Activated T-cell treated with anti-CD3 and anti-CD28 coated beads for 24 hours (primary cell): ENCODE measurements at places on chromosomes 2 and 18.

GRCh38 chr2:152354909-152355308 lies 19.9 kb downstream of the FMNL2 start:
- DNase-seq, result no peak

- DNase-seq, result no peak
Observed at GRCh38 chr2:8219631-8220355, 462.1 kb upstream of the ID2 start.

GRCh38 chr2:132941296-132942020 lies 271.5 kb upstream of the LYPD1 start:
- no peak for DNase-seq

DNA sequence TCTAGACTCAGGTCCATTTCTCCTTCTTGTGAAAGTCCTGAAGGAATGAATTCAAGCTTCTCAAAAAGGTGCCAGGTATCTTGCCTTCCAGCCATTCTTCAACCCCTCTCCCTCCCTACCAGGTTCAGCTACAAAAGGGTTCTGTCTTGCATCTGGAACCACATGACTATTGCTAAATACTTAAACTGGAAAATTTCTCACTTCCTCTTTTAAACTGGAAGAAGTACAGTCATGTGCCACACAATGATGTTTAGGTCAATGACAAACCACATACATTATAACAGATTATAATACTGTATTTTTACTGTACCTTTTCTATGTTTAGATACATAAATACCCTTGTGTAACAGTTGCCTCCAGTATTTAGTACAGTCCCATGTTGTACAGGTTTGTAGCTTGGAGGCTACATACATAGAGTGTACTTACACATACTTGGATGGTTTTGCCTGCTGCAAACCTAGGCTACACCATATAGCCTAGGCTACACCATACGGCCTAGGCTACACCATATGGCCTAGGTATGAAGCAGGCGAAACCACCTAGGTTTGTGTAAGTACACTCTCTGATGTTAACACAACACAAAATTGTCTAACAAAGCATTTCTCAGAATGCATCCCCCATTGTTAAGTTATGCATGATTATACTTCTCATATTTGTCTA lies 142.0 kb upstream of the DNMT3A start:
- no peak for DNase-seq

DNA sequence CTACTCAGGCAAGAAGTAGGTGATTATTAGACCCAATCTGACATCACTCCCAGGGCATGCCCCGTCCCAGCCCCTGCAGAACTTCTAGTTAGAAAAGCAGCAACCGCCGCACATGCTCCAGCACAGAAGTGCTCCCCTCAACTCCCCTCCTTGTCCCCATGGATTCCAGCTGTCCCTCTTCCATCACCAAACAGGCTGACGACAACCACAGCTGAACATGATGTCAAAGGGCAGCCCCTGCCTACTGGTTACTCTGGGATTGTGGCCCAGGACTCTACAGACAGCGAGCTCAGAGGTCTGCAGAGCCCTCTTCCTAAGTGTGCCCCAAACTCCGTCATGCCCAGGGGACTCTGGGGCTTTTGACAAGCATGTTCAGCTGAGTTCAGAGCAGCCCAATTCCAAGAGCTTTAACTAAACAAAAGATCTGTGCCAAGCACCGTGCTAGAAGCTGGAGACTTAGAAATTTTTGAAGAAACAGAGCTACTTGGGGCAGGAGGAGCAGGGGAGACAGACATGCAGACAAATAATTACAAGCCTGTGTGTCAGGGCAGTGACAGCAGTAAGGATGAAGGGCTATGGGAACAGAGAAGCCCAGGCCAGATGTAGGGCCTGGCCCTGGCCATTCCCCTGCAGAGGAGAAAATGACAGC lies 148.1 kb downstream of the BCL11A start:
- no peak for DNase-seq

DNA sequence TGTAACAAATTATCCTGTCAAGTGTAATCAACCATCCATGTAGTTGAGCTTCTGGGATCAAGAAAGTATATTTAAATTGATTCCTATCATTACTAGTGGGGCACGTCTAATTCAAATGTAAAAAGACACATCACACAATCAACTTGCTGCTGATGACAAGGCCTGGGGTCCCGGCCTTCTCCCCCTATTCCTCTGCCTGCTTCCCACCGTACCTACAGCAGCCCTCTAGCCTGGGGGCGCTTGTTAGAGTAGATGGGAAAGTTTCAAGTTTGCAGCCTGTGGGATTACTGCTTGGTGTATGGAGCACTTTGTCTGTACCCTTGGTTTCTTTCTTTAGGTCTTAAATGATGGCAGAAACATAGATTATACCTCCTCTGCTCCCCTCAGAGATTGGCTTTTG lies 333.3 kb upstream of the KYNU start:
- no peak for DNase-seq

DNA sequence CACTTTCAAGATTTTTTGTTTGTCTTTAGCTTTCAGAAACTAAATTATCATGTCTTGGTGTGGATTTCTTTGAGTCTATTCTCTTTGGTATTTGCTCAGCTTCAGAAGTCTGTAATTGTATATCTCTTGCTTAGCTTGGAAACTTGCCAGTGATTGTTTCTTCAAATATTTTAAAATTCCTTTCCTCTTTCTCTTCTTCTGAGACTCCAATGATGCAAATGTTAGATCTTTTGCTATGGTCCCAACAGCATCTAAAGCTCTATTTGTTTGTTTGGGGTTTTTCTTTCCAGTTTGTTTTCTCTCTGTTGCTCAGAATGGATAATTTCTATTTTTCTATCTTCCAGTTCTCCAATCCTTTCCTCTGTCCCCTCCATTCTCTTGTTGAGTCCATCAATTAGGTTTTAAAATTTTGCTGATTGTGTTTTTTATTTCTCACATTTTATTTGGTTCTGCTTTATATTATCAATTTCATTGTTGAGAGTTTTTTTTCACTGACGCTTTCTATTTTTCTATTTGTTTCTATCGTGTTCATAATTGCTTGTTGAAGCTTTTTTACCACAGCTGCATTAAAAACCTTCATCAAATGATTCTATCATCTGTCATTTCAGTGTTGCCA lies 81.5 kb upstream of the DAPL1 start:
- DNase-seq, result no peak

DNA sequence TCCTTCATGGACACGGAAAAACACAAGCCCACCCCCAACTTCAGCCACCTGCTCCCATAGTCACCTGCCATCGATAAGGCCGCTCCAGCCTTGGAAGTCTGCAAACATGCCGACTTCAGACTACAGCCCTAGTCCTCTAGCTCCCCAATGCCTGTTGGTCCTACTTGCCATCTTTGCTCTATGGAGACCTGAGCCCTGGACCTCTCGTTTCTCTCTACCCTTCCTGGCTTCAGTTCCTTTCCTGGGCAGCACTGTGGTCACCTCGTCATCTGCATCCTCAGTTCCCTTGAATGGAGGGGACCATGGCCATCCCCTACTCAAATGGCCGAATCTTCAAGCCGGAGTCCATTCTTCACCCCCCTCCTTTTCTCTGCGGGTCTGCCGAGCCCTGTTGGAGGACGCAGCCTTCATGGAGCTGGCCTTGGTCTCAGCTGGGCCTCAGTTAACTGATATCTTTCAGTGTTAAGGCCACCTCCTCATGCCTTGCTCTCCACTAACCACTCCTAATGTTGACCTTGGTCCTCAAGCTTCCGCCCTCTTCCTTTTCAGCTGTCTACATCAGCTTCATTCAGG lies 47.7 kb upstream of the GBX2 start:
- no peak for DNase-seq

DNA sequence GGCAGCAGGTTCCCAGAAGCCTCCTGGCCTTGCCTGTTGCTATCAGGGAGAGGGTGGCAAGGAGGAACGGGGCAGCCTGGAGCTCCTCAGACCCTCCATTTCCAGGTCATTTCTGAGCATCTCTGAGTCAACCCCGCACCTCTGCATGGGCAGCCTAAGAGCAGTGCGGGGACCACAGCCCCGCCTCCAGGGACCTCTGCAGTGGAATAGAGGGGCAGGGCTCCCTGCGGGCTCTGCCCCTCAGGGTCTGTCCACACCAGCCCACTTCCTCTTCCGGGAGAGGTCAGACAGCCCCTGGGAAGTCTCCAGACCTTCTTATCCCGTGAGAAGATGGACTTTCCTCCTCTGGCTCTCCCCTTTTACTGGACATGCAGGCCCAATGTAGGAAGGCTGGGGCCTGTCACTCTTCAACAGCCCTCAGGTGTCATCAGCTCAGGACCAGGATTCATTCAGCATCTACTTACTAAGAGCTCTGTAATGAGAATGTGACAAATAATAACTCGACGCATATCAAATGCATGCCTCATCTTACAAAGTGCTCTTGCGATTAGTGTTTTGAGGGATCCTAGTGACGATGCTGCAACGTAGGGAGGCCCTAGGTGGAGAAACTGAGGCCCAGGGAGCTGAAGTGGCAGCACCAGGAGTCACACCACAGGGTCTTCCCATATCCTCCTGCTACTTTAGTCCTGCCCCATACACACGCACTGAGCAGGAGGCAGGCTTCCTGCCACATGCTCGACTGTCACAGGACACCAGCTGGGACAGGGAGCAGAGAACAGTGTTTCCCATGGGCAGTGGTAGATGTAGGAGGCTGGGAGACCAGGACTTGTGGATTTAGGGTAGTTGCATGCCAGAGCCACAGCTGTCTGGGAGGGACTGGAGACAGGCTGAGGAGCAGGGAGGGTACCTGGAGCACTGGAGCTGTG lies 28.0 kb downstream of the SH2D6 start:
- no peak for DNase-seq
